ENCODE measurements at places on chromosomes 7 and 10.

- no peak for DNase-seq
These were observed 494.3 kb downstream of the AUTS2 start for GRCh38 chr7:70092314-70093204.

DNA sequence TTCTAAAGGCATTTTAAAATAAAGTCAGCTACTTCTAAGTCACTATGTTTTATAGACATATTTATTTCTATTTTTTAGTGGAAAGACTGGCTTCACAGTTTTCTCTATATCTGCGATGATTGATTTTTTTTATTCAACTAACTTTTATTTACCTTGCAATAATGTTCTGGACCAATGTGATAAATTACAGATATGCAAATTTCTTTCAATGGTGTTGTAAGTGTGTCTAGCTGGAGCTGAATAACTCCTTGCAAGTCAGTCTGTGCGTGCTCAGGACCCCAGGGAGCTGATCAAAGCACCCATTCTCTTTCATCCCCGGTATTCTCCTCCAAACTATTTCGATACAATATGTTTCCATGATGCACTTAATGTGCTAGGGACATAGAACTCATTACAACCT, 9.7 kb downstream of the PTF1A start:
- DNase-seq = no peak

DNA sequence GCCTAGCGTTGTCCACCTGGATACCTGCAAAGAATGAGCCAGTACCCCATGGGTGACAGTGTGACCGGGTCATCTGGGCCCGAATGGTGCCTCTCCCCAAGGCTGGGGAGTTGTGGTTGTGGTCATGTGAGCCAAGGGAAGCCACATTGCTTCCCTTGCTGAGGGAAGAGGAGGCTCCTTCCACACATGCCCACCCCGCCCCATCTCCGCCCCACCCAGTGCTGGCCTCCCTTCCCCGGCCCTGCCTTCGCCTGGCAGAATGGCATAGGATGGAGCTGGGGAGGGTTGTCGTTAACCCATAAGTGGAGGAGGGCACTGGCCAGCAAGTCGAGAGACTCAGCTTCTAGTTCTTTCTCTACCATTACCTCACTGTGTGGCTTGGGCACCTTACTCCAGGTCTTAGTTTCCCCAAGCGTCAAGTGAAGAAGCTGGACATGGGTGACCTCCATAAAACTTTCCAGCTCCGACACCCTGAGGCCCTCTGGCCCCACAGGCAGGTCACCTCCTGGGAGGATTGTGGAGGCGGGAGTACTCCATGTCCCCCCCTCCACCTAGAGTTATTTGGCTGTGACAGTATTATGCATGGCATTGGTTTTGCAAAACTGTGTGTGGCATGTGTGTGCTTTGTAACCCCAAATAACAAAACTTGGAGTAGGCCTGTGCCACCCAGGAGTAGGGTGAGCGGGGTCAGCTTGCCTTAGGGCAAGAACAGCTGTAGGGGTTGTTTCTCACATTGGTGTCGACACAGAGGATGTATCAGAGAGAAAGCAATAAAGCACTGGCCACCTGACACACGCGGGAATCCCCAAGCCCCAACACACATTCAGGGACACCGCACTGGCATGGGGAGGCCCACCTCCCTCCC, 90.5 kb upstream of the MACROH2A2 start:
- no peak for DNase-seq

DNA sequence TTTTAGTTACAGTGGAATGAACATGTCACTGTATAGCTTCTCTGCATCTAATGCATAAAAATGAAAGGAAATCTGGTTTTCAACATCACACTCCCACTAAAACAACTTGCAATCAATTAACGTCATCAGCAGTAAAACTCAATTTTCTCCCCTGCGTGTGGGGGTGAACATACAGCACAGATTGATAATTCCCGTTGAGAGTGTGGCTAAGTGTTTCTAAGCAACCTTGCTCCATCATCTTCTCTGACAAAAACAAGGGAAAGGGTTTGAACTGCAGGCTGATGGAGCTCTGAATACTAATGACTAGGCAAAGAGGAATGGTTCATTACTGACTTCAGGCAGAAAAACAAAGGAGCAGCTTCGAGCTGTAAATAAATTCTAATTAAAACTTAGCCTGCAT, 238.3 kb downstream of the PARD3 start:
- DNase-seq = no peak
